MCF 10A (cell line): ENCODE measurements at places on chromosomes 1 and 21.

DNA sequence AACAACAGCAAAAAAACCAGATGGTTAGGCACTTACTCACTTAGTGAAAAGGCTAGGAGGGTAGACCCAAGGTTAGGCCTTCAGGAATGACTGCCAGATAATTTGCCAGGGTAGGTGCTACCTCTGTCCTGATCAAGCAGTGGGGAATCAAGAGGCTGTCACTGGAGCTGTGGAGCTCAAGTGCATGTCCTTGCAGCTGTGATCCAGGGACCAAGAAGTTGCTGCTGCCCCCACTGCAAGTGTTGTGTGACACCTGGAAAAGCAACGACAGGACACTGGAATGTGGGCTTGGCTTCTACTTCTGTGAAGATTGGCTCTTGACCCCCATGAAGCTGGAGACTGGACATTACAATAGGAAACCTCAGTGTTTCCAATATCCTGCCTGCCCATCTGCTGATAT is 72.1 kb downstream of the PEX14 start:
- no peak for DNase-seq

- peak; percentile 95 for DNase-seq
Measured at GRCh38 chr1:226662642-226663326, 76.3 kb downstream of the ITPKB start.

GRCh38 chr1:8702850-8703810 is 114.3 kb downstream of the RERE start:
- DNase-seq, result peak; percentile 92

DNA sequence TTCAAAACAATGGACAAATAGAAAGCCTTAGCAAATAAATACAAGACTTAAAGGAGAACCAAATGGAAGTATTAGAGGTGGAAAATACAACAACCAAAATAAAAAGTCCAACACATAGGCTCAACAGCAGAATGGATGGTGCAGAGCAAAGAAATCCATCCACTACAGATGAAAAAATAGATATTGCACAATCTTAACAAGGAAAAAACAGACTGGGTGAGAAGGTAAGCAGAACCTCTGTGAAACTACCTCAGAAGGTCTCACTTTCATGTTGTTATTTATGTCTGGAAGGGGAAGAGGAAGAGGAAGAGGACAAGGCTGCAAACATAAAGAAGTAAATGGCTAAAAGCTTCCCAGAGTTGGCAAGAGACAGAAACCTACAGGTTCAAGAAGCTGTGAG is 158.7 kb upstream of the NBPF11 start:
- DNase-seq, result no peak

GRCh38 chr1:32859915-32860314 is 10.8 kb downstream of the FNDC5 start:
- no peak for DNase-seq

DNA sequence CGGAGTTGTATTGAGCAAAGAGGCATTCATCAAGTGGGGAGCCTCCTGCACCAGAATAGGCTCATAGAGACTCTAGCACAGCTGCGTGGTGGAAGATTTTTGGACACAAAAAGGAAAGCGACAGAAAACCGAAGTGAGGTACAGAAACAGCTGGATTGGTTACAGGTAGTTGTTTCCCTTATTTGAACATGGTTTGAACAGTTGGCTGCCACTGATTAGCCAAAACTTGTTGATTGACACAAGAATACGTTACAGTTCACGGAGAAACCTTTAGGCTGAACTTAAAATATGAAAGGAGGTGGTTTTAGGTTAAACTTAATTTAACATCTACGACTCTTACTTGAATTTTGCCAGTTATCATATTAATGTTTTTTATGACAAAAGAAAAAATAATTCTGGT is 89.1 kb downstream of the ZNF326 start:
- DNase-seq, result no peak
